GM04504 (cell line): ENCODE measurements at places on chromosomes 7 and 10.

DNA sequence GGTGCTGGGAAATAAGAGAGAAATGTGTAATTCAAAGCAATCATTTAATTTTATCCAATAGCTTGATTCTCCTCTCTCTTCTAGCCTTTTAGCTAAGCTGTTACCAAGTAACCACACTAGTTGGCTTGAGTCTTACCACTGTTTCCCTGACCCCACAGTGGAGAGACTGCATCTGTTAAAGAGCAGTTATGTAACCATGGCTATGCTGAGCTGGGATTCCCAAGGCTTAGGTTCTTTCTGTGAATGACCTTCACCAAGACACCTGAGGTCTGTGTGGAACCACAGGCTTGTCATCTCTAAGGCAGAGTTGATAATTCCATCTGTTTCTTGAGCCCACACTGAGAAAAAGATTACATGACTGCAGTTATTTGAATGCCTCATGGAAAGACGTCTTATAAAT, 47.7 kb upstream of the ATRNL1 start:
- no peak for DNase-seq

- peak; percentile 10 for DNase-seq
These were observed 161.8 kb upstream of the CACNA2D1 start for GRCh38 chr7:82605247-82605864.

DNA sequence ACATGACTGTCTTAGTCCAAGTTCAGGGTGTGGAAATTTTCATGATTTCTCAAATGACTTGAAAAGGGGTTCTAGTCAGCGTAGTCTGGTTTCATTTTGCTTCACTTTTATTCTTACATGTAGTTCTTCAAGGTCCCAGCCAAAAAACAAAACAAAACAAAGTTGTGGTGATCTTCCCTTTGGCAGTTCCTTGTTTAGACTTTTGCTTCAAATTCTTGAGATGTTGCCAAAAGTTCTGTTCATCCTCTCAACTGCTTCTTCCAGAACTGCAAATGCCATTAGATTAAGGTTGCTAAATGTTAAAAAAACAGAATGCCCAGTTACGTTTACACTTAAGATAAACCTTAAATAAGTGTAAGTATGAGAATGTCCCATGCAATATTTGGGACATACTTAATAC, 370.8 kb upstream of the LRRTM3 start:
- peak; percentile 4 for DNase-seq

GRCh38 chr10:61960396-61961120, 59.1 kb downstream of the ARID5B start:
- no peak for DNase-seq

DNA sequence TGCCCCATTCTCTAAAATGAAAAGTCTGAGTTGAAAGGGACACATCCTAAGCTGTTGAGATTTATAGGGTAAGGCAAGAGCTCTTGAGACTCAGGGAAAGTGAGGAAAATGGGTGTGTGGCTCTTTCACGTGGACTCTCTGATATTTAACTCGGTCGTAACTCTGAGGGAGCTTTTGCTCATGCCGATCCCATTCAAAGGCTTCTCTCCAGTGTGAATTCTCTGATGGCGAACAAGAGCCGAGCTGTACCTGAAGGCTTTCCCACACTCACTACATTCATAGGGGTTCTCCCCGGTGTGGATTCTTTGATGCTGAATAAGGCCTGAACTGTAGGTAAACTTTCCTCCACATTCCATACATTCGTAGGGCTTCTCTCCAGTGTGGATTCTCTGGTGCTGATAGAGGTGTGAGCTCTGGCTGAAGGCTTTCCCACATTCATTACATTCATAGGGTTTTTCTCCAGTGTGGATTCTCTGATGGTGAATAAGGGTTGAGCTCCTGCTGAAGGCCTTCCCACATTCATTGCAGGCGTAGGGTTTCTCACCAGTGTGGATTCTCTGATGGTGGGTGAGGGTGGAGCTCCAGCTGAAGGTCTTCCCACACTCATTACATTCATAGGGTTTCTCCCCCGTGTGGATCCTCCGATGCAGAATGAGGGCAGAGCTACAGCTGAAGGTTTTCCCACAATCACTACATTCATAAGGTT, 10.4 kb downstream of the ZNF3 start:
- no peak for DNase-seq

DNA sequence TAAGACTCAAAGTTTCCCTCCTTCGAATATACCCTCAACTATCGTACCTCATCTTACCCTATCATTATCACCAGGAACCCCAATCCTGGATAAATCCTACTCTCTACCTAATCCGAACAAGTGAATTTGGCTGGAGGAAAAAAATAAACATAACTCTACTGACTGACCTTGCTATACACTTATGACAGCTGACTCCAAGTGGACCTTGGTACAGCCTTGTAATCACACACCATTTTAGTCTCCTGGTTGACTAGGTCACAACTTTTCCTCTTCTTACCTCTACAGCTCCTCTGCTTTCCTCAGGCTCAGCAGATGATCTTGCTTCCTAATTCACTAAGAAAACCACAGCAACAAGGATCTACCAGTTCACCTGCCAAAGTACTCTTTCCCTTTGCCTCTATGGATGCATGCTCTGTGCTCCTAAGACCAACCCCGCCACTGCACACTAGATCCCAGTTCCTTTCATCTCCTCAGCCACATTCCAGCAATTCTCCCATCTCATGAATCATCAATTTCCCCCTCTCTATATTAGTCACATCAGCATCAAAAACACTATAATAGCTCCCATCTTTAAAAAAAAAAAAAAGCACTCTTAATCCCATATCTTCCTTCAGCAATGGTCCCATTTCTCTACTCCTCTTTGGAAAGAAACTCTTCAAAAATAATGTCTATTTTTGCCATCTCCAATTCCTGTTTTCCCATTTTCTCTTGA, 35.5 kb downstream of the COA1 start:
- DNase-seq, result peak; percentile 47

DNA sequence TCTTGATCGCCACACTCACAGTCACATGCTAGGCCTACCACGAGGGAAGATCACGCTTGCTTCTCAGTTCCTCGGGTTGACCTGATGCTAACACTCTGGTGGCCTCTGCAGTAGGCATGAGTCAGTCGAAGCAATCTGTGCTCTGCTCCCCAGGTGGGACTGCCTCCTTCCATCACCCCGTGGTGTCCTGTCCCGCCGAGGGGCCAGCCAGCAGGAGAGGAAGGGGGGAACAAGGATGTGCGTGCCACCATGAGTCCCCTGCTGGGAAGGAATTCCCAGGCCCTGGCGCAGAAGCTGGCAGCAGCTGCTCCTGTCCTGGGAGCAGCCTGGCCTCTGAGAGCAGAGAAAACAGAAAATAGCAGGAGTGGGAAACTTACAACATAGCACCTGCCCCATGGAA, 695.0 kb upstream of the NRP1 start:
- DNase-seq, result no peak

DNA sequence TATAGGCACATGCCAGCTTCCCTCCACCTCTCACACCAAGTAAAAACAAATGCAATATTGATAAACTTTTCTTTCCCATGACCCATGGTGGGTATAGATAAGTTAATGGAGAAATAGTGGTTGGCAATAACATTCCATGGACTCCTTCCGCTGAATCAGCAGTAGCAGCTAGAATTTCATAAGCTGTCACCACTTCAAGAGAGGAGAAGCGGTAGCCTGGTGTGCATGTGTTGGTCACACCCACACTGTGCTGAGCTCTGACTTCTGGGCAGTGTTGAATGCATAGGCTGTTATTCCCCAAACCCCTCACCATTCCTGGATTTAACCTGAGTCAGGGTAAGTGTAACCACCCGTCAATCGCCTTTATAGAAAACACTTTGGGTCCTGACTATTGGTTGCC, 32.5 kb upstream of the BMPER start:
- no peak for DNase-seq

DNA sequence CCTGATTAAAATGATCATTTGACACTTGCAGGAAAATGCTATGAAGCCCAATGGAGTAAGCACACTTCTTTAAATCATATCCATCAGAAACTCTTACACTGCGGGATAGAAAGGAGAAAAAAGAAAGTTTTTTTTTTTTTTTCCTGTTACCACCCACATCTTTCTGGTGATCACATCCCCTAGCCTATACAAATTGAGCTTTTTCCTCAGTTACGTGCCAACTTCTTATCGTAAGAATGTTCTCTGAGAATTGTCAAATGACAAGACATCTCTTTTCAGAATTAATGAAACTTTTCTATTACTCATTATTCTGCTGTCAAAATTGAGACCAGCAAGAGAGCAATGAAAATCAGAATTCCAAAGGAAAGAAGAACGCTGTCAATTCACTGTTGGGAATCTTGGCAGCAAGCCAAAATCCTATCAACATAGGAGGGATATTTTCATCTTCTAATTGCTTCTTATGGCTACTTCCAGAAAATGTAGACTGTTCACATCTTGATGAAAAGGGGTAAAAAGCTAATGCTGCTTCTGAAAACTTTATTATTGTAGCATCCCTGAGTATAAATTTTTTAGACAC, 179.5 kb downstream of the ADAM12 start:
- DNase-seq, result no peak

- peak; percentile 4 for DNase-seq
These were observed 132.7 kb downstream of the TAX1BP1 start for GRCh38 chr7:27872356-27873275.

- DNase-seq, result no peak
These were observed 111.0 kb downstream of the GRID1 start for GRCh38 chr10:86255405-86256251.

DNA sequence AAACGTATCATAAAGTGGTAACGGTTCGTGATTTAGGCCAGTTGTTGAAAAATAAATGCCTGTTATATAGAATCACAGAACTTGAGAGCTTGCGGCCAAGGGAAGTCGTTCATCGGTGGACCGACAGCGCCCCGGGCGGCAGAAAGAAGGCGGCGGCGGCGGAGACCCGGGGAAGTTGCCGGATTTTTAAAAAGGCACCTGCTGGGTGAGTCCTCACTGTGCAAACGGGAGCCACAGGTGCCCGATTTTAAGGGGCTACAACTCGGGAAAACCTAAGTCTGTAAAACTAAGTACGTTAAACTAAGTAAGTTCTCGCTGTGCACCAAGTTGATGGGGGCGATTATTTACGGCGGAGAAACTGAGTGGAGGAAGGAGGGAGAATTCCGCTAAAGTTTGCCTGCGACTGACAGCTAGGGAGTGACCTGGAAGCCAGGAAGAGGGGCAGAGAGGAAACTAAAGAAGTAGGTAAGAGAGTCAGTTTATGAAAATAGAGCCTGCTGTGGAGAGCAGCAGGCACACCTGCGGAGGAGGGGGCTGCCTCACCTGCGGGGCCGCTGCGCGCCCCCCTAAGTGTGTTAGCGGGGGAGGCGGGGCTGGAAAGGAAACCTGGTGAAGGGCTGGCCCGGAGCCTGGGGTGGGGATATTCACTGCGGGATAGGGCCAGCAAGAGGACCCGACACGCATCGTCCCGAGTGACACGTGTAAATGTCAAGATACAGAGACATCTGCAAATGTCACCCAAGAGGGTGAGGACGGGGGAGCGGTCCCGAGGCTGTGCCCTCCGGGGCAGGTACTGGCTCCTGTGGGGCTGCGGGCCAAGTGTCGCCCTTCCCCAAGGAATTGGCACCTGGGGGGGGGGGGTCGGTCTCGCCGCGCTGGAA, 996 bp downstream of the ADAM12 start:
- DNase-seq, result no peak
